Posterior vena cava (tissue), 2 donors: ENCODE measurements at places on chromosomes 7 and 10. TPM values are rescaled to one million over a fixed set of nuclear protein-coding genes. Genes with fewer than 3 reads are reported as not detected.

DNA sequence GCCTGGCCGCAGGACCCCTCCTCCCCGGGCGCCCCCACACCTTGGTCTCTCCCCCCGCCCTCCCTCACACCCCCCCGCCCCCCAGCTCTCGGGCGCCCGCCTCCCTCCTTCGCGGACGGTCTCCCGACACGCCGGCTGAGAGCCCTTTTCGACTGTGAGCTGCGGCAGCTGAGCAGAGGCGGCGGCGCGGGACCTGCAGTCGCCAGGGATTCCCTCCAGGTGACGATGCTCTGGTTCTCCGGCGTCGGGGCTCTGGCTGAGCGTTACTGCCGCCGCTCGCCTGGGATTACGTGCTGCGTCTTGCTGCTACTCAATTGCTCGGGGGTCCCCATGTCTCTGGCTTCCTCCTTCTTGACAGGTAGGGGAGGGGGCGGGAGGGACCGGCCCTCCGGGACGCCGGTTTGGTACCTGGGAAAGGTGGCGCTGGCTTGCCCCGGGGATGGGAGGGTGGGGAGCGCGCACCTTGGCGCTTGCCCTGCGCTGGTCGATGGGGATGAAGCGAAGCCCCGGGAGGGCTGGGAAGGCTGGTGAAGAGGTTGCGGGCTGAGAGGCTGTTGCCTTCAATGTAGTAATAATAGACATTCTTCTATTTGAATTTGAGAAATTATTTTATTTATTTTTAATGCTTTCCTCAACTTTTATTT is at the start of gene BMPER:
TSS of gene BMPER (plus strand) at position 151 of the 644 bp plus-strand sequence. CDS start at position 226, 75 bp downstream.
- no peak for DNase-seq

- no peak for DNase-seq
These were observed 154.7 kb upstream of the DGKB start for GRCh38 chr7:15057272-15057671.

- DNase-seq, result no peak
These were observed 24.5 kb downstream of the CRCP start for GRCh38 chr7:66138994-66139752.

DNA sequence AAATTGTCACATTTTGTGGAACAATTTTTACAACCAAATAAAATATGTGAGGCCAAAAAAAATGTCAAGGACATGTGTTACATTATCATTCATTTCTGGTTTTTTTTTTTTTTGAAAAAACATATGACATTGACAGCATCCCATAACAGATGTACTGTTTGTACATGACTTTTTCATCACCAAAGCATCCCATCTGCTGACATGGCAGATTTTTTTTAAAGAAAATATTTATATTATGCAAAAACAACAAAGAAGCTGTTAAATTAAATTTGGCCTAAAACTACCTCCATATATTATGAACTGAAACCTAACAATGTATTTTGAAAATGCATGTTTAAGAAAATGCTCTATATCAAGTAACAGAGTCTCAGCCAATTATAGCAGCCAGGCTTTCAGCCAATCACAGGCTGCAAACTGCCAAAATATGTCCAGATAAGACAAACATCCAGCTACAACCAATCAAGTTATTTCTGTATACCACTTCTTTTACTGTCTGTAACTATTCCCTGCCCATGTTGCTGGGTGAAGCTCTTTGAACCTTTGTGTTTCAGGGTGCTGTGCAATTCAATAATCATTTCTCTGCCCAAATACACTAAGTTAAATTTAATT is 1111.8 kb downstream of the GRM8 start:
- no peak for DNase-seq

DNA sequence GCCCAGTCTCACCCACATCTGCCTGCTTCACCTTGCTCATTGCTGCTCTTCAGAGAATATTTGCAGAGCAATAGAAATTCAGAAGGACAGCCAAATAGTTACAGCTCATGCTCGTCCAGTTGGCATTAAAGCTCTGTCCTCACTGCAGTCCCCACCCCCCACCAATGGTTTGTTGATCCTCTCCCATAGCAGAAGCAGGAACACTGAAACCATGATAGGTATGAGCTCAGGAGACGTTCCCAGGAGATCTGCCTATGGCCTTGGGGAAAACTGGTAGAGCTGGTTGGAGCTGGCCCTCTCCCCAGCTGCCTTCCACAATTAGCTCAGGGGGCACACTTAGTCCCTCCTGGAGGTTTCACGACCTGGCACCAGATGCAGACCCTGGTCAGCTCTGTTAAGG is 68.6 kb upstream of the KMT2C start:
- DNase-seq, result peak; percentile 44

DNA sequence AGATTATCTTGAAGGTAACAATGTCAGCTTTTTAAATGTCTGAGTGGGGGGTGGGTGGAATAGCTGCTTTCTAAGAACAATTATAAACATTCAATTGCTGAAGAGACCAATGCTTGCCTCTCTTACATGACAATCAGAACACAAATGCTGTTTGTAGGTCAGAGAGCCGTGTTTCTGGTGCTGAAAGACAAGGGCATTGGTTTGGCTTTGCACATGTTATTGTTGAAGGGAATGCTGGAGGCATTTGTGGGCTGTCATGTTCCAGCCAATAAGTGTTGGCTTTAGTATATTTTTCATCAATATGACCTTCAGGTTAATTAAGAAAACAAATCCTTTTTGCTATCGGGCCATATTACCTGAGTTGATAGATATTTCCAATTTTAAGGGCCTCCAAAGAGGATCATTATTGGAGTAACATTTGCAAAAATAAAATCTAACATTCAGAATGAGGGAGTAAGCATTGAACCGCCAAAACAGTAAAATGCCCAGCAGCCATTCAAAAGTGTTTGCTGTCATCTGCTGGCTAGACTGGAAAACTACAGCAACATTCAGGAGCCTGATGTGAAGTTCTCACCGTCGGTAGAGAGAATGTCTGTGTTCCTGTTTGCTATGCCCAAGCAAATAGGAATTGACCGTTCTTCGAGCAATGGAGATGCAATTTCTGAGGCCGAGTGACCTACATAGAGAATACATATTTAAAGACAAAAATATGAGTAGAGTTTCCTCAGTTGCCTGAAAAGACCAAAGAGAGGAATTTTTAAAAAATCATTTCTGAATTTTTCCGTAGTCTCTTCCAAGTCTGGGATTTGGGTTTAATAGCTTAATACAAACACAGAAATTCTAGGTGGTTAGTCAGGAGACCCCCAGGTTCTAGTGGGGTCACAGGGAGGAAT is 118.9 kb downstream of the APBB1IP start:
- DNase-seq, result no peak

DNA sequence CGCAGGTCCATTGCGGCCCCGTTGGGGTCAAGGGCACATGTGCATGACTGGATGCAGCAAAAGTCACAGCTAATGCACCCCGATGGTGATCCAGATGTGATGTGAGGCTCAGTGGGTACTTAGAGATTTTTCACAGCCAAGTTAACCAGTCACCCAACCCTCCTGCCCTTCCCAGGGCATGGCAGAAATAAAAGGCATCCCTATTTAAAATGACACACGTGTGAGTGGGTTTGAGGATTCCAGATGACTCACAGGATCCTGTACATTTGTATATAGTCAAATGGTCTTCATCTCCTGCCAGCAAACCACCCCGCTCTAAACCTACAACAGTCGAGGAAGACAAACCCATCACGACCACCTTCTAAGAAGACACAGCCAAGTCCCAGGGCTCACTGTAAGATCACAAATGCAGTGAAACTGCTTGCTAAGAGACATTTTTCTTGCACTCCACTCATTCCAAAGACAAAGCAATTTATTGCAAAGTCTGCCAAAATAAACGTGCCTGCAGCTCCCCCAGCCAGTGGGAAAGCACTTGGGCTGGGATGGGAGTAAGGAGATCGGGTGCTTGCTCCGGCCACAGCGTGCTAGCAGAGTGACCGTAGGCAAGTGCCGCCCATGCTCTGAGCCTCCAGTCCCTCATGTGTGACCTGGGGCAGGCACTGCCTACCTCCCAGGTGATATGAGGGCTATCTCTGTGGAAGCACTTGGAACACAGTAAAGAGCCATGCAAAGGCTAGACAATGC is 86.6 kb upstream of the MACROH2A2 start:
- no peak for DNase-seq

The HSPB1 gene
- total RNA-seq, result 2,473 TPM

- DNase-seq, result peak; percentile 57
These were observed 14.7 kb upstream of the TBRG4 start for GRCh38 chr7:45126201-45126600.

The AGR2 gene
- total RNA-seq, result not detected

- no peak for DNase-seq
These were observed 8.0 kb downstream of the RSU1 start for GRCh38 chr10:16809074-16809718.

DNA sequence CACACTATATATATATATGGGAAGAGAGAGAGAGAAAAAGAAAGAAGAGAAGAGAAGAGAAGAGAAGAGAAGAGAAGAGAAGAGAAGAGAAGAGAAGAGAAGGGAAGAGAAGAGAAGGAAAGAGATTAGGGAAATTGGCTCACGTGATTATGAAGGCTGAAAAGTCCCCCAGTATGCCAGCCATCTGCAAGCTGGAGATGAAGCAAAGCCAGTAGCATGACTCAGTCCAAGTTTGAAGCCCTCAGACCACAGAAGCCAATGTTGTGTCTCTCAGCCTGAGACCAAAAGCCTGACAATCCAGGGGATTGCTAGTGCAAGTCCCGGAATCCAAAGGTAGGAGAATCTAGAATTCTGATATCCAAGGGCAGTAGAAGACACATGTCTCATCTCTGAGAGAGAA is 206.3 kb upstream of the PRSS1 start:
- no peak for DNase-seq

The NKX1-2 gene
- total RNA-seq, result not detected

The VAX1 gene
- not detected for total RNA-seq
